Stimulated activated CD4-positive, alpha-beta T cell treated with anti-CD3 and anti-CD28 coated beads, Interleukin-4, amount 100 ng/mL, for 4 hours (primary cell): ENCODE measurements at places on chromosomes 1 and 21.

DNA sequence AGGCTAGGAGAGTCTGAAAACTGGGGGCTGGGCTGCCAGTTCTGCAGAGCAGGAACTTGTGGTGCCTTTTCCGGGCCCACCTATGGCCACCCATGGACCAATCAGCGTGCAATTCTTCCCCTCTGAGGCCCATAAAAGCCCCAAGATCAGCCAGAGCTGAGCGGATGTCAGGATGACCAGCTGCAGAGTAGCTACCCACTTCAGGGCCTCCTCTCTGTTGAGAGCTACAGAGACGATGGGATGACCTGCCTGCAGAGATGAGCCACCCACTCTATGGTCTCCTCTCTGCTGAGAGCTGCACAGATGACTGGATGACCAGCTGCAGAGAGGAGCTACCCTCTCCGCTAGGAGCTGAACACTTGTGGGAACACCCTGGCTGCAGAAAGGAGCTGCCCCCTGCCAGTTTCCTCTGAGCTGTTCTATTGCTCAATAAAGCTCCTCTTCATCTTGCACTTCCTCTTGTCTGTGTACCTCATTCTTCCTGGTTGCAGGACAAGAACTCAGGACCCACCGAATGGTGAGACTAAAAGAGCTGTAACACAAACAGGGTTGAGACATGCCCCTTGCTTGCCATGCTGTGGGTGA lies 12.8 kb upstream of the AADACL4 start:
- DNase-seq = no peak

DNA sequence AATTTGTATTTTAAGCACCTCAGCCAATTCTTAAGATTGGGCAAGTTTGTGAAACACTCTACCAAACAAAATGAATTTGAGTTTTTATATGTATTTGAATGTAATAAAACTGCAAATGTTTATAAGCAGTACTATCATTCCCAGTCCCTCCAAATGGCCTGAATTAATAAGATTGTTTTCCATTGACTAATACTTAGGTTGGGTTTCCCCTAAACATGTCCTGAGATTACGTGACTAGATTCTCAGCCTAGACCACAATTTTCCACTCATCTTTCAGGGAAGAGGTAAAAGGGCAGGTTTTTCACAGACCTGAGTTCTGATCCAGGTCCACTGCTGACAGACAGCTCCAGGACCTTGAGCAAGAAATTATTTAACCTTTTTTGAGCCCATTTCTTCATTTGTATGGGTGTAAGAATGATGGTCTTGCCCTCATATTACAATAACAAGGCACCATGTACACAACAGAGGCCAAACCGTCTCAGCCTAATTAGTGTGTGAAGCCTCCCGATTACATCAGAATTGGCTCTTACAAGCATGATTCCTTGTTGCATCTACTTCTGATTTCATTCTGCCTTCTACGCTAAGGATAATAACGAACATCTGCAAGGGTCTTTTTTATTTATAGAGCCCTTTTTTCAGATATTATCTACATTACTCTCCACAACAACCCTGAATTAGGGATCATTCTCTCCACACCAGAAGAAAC lies 51.2 kb downstream of the BEND5 start:
- DNase-seq = no peak

DNA sequence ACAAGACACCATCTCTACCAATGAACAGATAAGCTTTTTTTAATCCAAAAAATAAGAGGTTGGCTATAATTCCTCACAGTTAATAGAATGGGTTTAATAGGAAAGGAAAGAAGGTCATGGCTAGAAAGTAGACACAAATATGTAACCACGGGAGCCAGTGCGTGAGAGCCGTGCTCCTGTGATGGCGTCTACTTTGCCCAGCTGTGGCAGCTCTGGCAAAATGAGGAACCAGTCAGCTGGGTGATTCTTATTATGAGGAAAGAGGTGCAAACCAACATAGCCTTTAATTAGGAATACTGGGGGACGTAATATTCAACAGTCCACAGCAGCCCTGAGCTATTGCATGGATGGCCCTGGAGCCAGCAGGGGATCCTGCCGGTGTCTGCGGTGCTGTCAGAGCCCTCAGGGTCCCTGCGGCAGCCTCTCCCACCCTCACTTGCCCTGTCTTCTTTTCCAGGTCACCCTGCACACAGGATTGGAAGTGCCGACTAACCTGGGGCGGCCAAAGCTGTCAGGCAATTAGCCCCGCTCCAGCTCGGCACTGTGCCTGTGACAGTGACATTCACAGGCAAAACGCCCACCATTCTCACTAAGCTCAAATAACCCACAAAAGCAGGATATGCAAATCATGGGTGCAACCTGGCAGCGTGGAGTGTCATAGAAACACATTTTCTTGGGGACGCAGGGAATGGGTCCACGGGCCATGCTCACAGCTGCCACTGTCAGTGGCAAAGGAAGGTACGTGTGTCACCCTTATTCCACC lies 25.9 kb upstream of the GNPAT start:
- no peak for DNase-seq

DNA sequence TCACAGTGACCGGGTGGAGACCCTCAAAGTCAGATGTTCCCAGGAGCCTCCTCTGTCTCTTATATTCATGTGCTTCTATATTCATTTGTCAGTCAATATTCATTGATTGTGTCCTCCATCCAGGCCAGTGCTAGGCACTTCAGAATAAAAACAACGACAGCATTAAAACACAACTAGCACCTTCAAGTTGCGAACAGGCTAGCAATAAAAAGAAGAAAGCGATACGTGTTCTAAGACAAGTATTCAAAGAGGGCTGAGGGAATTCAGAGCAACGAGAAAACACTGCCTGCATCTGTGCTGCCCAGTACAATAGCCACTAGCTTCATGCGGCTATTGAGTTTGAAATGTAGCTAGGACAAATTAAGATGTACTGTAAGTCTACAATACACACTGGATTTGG lies 138.0 kb downstream of the PLXNA2 start:
- DNase-seq = no peak

GRCh38 chr1:186244825-186245224 lies 130.2 kb downstream of the TPR start:
- no peak for DNase-seq

- DNase-seq = no peak
Observed at GRCh38 chr21:42623694-42624093, 29.7 kb upstream of the PDE9A start.
